ENCODE measurements at places on chromosomes 12 and 14.

DNA sequence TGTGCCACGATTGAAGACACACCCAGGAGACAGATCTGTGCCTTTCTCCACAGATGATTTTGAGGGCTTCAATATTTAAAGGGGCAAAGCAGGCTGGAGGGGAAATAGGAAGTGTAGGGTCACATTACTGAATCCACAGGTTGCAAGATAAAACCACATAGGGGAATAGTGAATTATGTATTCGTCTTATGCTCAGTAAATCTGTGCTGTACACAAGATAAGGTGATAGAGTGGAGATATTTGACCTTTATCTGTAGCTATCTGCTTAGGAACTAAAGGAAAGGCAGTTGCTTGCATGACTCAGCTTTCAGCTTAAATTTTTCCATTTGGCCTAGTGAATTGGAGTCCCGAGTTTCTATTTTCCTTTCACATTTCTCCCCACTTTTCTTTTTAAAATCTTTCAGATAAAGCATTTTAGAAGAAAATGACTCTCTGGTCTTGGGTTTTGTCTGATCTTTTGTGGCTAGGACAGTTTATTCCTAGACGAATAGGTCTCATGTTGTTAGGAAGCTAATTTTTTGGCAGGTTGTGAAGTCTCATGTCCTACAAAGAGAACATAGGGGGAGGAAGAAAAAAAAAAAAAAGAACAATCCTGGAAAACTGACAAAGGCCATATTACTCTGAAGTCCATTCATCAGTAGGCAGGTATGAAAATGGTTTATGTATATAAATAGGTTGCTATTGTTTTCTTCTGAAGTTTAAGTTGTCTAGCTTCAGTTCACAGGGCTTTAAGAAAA, 55.4 kb downstream of the FBXO33 start:
- H3K36me3 ChIP-seq: no peaks in the 10 kb centered on the region
- no peak for DNase-seq
- no peaks in the 10 kb centered on the region for H3K4me1 ChIP-seq
- no peak overlapping the region for H3K4me3 ChIP-seq
- no peaks in the 10 kb centered on the region for H3K27me3 ChIP-seq

- no peak overlapping the region for H3K27ac ChIP-seq
- H3K36me3 ChIP-seq: peaks cover 5% of the 10 kb centered on the region
- H3K4me1 ChIP-seq: peaks cover 3% of the 10 kb centered on the region
- no peak overlapping the region for H3K4me3 ChIP-seq
- no peak for DNase-seq
- no peaks in the 10 kb centered on the region for H3K27me3 ChIP-seq
Observed at GRCh38 chr14:59354666-59355065, 110.5 kb downstream of the GPR135 start.

- no peak overlapping the region for H3K4me3 ChIP-seq
- peak; percentile 68 for DNase-seq
- no peaks in the 10 kb centered on the region for H3K36me3 ChIP-seq
- H3K4me1 ChIP-seq: no peaks in the 10 kb centered on the region
- H3K27ac ChIP-seq: no peak overlapping the region
Observed at GRCh38 chr12:122866379-122866778, 29.5 kb downstream of the VPS37B start.

DNA sequence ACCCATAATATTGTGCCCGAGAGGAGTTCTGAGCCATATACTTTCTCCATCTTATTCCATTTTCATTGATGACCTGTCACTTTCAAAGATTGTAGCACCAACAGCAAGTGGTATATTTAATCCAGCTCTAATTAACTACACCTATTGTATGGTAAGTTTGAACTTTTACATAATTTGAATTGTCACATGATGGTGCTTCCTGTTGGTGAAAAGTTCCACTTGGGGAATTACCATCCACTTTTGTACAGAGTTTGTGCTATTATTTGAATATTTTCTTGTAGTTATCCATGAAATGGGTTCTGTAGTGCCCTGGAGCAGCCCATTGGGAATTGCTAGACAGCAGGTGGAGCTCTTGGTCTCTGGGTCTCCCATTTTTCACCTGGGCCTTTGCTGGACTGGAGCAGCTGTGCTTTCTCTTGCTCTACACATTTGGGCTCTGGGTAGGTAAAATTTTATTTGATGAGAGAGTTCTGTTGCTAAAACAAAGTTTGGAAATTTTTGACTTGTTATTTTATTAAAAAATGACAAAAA, 3.0 kb downstream of the SMCO3 start:
- H3K4me3 ChIP-seq: no peak overlapping the region
- H3K4me1 ChIP-seq: no peaks in the 10 kb centered on the region
- H3K27me3 ChIP-seq: no peaks in the 10 kb centered on the region
- DNase-seq: no peak

- DNase-seq: no peak
- H3K36me3 ChIP-seq: no peaks in the 10 kb centered on the region
- no peaks in the 10 kb centered on the region for H3K4me1 ChIP-seq
- no peak overlapping the region for H3K27ac ChIP-seq
Observed at GRCh38 chr12:1927051-1927680, 8.7 kb upstream of the CACNA2D4 start.

GRCh38 chr12:47686645-47687240, 19.1 kb downstream of the RPAP3 start:
- DNase-seq: no peak
- no peaks in the 10 kb centered on the region for H3K36me3 ChIP-seq
- no peak overlapping the region for H3K27ac ChIP-seq
- H3K27me3 ChIP-seq: no peaks in the 10 kb centered on the region
- no peaks in the 10 kb centered on the region for H3K4me1 ChIP-seq
